Activated naive CD4-positive, alpha-beta T cell (primary cell): ENCODE measurements at places on chromosomes 3 and 15.

DNA sequence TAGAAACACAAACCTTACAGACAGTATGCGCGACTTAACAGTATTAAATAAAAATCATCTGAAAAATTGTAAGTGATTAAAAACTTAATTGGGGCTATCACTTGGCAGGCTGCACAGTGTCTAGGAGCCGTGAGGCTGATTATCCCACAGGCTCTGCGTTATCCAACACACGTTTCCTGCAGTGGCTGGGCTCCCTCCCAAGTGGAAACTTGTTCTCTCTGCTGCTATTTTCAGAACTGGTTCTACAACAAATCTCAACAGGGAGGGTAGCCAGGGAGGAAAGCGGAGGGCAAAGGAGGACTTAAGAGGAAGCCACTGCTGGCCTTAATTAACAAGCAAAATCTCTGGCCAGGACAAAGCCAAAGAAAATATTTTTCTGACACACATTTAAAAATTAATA is 555.2 kb downstream of the MAGI1 start:
- no peak for DNase-seq

GRCh38 chr3:127992127-127992526 is 60.1 kb upstream of the SEC61A1 start:
- no peak for DNase-seq

DNA sequence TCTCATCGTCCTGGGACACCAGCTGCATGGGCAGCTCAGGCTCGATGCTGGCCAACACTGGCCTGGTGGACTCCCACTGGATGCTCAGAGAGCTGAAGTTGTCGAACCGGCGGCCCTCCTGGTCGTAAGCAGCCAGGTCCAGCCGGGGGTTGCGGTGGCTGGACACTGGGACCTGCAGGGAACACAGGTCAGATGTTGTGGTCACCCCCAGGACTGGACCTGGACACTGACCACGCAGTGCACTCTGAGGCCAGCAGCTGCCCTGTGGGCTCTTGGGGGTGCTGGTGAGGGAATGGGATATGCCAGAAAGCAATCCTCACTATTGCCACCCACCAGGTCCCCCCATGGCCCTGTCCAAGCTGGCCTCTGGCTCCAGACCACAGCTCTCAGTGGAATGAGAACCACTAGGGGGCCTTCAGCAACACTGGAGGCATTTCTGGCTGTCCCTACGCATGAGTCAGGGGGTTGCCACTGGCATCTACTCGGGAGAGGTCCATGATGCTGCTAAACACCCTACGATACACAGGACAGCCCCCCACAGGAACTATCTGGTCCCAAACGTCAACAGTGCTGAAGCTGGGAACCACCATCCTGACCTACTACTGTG is 66.1 kb downstream of the NUP210 start:
- DNase-seq = no peak

DNA sequence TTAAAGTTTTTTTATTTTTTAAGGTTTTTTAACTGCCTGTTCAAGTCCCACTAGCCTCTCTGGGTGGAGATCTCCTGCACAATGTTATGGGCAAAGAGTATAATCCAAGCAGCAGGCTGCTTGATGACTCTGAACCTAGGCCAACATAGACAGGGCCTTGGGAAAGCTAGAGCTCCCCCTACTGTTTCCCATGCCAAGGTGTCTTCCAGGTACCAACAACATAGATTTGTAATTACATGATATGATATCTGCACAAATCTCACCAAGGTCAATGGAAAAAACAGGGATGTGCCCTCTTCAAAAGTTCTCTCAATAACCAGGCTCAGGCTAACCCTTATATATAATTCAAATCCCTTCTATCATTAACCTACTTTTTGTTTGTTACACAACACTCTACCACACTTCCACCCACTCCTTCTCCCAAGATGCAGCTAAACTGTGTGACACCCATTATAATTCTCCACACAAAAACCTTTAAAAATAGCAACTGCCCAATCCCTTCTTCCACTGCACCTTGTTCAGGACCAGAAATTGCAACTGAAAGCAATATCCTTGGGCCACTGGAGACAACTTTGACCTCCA is 43.8 kb downstream of the RBM15B start:
- no peak for DNase-seq

DNA sequence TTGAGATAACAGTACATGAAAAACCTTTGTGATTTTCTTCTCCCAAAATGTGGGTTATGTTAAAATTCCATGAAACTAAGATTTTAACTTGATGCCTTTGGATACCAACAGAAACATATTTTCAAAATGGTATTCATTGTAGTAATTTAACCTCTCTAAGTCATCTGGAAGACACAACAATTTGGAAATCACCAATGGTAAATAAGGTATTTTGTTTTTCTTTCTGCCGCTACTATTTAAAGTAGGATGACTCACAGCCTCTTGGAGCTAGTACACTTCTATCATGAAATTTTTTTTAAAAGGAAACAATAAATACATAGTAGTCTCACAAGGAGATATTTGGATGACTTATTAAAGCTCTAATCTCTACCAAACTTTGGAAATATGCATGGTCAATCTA is 291.6 kb upstream of the VEPH1 start:
- DNase-seq = no peak

GRCh38 chr15:89413877-89414276 is 79.3 kb upstream of the POLG start:
- no peak for DNase-seq

DNA sequence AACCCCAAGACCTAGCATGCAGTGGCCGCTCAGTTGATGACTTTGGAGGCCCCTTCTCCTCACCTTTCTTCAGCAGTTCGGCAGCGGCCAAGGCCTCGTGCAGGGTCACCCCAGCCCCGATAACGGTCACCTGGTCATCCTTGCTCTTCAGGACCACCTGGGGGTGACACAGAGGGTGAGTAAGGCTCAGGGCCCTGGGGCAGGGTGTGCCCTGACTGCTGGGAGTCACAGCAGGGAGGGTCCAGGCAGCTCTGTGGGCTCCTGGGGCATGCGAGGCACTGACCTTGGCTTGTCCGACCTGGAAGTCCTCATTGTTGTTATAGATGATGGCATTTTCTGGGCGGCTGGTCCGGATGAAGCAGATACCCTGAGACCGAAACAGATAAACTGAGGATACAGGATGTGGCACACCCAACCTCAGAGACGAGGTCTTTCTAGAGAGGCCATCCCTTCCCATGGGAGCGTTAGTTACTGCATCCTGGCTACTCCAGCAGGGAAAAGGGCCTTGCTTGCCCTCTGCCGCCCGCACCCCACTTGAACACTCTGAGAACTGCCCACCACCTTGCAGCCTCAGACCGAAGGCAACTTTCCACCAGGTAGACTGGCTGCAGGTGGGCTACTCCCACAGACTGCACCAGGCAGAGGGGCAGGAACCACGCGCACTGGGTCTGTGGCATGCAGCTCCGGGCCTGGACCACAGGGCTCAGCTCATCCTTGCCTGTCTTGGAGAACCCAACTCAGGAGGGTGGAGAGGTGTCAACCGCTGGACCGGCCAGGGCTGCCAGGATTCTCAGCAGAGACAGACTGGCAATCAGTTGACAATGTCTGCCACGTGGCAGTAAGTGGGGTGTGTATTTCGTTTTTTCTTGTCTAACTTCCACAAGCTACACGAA is 27.6 kb downstream of the TKT start:
- no peak for DNase-seq

DNA sequence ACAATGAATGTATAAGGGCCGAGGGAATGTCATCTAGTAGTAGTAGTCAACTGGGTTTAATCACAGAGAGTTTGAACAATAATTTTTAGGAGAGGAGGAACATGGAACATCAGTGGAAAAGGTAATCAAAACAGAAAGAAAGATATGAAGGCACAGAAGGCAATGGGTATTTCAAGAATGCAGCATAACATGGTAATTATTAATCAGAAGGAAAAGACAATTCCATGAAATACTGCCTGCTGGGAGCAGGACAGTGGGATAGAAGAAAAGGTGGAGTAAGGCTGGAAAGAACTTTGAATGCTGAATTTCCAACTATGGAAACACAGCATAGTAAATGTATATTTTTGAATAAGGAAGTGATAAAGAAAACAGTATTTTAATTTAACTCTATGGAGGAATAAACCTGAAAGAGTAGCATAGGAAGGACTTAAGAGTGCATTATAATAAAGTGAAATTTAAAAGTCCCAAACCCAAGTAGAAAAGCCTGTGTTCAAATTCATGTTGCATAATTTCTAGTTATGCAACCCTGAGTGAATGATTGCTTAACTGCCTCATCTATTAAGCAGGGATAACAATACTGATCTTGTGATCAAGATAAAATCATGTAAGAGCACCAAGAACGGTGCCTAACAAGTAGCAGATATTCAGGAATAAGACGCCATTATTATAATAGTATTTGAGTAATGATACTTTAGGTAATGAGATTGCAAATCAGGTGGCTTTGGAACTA is 357.7 kb downstream of the TBC1D5 start:
- DNase-seq = no peak

DNA sequence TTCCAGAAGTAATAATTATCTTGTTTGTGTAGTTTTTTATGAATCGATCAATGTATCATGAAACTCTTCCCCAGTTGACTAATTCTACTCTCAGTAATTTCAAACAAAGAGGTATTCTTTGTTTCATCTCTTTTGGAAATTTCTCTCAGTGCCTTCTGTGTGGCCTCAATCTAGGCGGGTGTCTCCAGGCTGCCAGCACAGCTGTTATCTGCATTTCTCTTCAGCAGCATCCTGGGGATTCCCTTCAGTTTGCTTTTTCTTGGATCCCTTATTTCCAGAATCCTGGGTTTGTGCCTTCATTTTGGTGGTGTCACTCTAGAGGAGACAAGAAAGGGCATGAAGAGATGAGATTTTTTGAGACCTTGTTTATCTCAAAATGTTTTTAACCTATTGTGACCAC is 22.7 kb downstream of the NIPA2 start:
- DNase-seq = no peak

- no peak for DNase-seq
Observed at GRCh38 chr3:174532776-174533175, 326.4 kb upstream of the NAALADL2 start.

DNA sequence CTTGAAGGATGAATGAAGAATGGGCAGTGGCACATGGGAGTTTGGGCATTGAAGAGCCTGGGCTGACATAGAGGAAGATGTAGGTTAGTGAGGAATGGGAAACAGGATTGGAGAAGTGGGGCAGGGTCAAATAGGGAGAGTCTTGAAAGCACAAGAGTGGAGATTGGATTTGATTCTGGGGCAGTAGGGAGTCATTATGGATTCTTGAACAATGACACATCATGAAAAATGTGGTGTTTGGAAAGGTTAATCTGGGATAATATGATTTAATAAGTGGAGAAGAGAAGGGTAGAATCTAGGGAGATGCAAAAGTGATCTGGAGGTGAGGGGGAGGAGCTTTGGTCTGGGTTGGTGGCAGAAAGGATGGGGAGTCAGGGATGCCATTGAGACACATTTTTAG is 45.4 kb upstream of the ROPN1 start:
- no peak for DNase-seq

GRCh38 chr15:41695750-41696436 is 35.7 kb downstream of the MGA start:
- DNase-seq = no peak

GRCh38 chr15:78938658-78939488 is 6.0 kb downstream of the CTSH start:
- no peak for DNase-seq

DNA sequence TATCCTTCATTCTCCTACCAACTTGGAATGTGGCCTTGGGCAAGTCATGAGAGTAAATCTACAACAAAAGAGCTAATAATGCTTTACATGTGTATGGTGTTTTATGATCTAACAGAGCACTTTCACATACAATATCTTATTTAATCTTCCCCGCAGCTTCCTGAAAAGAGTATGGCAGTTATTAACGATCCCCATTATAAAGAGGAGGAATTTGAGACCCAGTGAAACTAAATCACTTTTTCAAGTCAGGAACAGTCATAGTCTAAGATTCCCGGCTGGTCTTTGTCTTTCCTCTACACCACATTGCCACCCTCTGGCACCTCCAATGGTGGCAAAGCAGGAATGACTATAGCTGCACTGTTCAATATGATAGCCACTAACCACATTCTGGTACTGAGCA is 69.7 kb upstream of the CMSS1 start:
- DNase-seq = no peak

DNA sequence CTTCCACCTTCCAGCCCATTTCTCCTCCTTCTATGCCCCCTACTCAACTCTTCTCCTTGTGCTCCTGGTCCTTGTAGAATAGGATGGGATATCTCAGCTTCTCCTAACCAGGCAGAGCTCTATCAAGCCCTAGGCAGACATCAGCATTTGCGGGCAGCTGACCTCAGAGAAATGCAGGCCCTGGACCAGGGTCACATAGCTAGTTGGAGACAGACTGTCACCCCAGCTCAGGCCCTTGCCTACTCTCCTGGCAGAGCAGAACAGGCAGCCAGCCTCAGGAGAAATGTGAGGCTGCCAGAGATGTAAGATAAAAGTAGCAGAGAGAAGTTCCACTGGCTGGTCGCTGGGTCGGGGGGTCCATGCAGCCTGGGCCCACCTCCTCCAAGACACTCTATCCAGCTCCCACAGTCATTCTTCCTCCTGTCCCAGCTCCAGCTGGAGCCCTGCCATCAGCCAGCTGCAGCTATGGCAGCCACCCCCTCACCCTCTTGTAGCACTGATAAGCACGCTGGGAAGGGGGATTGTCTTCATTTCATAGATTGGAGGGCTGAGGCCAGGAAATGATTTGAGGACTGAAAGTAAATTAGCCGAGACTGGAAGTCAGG is 4.0 kb downstream of the CYP8B1 start:
- no peak for DNase-seq

- DNase-seq = no peak
Observed at GRCh38 chr3:194103983-194104751, 31.8 kb upstream of the HES1 start.

DNA sequence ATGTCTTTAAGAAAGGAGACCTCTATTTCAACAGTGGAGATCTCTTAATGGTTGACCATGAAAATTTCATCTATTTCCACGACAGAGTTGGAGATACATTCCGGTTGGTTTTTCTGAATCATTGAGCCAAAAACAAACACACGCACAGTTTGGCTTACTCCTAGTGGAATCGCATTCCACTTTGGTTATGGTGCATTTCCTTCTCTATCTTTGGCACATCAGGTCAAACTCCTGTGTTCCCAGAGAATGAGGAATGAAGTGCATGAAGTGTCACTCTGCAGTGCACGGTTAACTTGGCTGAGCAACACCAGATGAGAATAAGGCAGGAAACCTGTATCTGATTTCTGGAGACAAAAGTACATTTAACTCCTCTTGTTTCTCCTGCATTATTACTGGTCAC is 38.5 kb downstream of the HDC start:
- no peak for DNase-seq

DNA sequence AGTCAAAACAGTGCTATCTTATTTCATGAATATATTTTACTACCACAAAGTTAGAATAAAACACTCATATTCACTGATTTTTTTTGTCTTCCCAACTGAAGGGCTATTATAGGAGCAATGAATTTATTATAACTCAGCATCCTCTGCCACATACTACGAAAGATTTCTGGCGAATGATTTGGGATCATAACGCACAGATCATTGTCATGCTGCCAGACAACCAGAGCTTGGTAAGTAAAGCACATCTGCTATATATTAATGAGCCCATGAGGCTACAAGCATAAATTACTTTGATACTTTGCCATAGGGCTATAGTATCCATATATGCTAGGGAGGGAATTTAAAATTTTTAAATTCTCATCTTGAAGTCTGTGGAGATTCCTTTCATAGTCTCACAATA is 95.9 kb downstream of the FEZF2 start:
- no peak for DNase-seq
